ENCODE measurements at places on chromosomes 2 and 18.

DNA sequence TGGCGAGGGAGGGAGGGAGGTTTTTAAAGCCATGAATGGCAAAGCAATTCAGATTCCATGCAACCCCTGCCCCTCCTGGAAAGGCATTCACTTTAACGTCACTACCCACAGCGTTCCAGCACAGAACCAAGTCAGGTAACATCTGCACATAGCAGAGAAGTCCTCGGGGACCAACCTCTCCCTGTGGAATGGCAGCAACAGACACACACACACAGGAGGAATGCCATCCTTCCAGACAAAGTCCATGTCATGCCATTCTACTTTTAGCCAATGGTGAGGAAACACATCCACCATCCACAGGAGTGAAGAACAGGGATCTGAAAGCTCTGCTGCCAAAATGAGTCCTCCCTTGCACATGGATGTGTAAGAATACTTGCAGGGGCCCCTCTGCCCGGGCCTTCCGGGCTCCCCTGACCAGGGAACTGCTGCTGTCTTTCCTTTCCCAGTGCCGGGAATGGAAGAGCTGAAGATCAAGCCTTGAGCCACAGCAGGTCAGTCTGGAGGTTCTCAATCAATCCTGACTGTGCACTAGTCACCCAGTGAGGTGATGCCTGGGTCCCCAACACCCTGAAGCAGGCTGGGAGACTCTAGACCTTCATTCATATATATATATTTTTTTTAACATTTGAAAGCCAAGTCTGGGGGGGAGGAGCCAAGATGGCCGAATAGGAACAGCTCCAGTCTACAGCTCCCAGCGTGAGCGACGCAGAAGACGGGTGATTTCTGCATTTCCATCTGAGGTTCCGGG, 63.7 kb downstream of the UXS1 start:
- DNase-seq = no peak

DNA sequence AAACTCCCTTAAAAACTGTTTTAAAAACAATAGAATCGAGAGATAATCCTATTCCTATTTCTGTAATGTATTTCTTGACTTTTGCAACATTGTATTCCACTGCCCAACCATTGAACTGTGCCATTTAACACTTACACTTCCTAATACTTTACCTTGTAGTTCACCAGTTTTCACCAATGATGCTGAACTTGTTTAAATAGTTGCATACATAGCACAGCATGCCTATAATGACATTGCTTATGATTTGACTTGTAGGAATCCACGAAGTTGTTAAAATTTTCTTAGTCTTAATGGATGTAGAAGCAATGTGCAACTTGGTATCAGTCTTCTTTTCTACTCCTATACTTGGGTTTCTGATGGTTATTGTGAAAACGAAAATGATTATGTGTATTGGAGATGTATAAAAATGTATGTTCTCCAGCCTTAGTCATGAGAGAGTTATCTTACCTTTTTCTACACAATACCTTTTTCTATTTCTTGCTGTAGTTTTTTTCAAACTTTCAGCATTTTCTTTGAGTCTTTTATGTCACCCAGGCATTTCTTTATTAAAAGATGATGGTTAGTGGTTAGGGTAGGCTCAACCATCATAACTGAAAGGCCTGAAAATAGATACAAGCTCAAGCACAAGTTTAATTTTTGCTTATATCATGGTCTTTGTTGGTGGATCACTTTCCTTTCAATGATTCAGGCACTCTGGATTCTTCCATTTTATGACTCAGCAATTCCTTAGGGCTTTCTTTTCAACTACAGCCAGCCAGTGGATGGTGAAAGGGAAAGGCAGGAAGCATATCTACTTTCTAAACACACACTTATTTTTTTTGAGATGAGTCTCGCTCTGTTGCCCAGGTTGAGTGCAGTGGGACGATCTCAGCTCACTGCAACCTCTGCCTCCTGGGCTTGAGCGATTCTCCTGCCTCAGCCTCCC, 9.4 kb downstream of the GPD2 start:
- no peak for DNase-seq

DNA sequence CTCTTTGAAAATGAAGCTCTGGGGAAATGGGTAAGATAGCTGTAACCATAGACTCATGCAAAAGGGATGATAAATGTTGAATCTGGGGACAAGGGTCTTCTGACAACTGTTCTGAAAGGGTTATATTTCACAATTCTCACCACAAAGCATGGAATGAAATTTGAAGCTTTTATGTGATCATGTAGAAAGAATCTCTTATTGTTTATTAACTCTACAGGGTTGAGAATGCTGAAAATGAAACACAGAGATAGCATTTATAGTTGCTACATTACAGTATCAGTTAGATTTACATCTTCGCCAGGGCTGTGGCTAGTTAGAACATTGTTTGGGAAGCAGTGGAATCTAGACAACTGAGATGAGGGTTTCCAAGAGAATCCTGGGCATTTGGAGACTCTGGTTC, 97.4 kb upstream of the LHCGR start:
- DNase-seq = no peak

DNA sequence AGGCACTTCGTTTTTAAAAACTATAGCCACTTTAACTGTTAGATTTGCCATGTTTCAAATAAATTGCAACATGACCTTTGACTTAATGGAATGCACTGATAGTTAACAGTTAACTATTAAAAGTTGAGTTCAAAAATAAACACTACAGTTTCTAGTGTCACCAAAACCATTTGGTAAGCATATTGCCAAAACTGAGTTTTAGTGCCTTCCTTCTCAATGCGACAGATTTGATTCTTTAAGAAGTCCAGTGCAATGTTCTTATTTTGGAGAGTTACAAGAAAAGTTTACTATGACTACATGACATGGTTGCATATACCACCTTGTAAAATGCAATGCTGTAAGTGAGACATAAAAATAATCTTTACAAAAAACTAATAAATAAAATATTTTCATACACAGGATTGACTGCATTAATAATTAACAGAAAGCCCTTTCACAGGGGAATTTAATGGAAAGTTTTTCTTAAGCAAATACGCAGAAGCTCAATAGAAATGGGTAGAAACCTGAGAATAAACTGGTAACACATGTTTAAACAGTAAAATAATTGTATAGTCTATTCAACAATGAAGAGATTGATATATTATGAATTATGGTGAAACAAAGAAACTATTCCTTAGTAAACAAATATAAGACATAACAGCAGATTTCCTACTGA, 53.8 kb downstream of the GRB14 start:
- DNase-seq = no peak

- DNase-seq = no peak
These were observed 101.3 kb downstream of the CDC42EP3 start for GRCh38 chr2:37569986-37570679.

- no peak for DNase-seq
These were observed 3.2 kb downstream of the KIF1A start for GRCh38 chr2:240816584-240817495.

- DNase-seq = no peak
These were observed 13.8 kb upstream of the SATB2 start for GRCh38 chr2:199471443-199472057.
